ENCODE measurements at places on chromosomes 4 and X.
A peak's percentile ranks its signal among the peaks of the same experiment; 100 is the strongest.

- DNase-seq: no peak
These were observed 28.8 kb downstream of the ATP8A1 start for GRCh38 chr4:42627885-42628646.

- no peak for DNase-seq
These were observed 47.8 kb upstream of the DUSP21 start for GRCh38 chrX:44795945-44796450.

- no peak for DNase-seq
These were observed 47.9 kb upstream of the QRFPR start for GRCh38 chr4:121428721-121429120.

GRCh38 chr4:124713185-124713592 lies 657 bp upstream of the ANKRD50 start:
- peak; percentile 53 for DNase-seq

GRCh38 chr4:94156826-94157225 lies 50.8 kb upstream of the SMARCAD1 start:
- no peak for DNase-seq

- no peak for DNase-seq
These were observed 44.8 kb downstream of the GRIA2 start for GRCh38 chr4:157265281-157265680.

DNA sequence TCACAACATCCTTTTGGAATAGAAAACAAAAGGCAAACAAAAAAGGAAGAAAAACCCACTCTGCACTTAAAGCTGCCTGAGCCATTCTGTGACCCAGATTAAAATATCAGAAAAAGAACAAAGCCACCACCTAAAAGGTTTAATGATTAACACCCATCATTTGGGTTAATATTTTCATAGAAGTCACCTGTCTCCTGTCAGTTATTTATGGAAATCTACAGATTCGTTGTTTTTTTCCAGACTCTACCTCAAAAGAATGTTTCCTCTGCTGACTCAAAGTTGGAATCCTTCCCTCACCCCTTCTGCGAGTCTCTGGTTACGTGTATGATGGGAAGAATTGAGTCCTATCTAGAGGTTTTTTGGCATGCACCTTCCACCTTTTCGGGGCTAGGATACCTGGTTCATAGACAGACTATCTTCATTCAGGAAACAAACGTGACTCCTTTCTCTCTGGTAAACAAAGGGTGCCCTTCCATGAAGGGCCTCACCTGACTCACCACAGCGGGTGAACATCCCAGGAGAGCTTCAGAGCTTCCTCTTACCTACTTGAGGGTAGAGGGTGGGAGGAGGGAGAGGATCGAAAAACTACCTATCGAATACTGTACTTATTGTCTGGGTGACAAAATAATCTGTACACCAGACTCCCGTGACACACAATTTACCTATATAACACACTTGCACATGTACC lies 19.6 kb upstream of the CA5B start:
- DNase-seq: no peak

DNA sequence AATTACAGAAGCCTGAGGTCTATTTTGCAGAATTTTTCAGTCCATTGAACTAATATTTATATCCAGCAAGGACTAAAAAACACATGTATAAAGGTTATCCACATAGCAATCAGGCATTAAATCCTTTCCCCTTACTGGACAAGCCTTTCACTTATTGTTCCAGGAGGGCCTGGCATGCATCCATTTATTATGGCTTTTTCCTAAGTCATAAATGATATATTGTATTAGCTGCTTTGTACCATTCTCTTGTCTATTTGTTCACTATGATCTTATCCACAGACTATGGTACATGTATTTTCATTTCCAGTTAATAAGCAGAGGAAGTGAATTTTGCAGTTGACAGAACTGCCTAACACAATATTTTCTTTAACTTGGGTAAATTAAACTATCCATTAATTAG lies 105.4 kb upstream of the ANK2 start:
- DNase-seq: no peak

DNA sequence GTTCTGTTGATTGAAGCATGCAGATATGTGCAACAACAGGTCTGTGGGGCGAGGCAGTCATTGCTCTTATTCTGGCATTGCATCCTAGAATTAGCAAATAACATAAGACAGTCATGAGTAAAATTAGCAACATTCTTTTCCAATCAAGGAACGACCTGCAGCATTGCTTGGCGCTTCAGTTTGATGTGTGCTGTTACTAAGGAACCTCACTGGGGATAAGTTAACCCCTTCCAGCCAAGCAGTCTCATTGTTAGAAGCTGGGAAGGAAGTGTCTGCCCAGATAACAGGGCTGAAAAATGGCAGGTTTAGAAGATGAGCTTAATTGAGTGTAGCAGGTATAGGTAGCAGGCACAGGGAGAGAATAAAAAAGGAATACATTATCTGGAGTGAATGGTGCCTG lies 55.4 kb downstream of the RBM46 start:
- DNase-seq: no peak

DNA sequence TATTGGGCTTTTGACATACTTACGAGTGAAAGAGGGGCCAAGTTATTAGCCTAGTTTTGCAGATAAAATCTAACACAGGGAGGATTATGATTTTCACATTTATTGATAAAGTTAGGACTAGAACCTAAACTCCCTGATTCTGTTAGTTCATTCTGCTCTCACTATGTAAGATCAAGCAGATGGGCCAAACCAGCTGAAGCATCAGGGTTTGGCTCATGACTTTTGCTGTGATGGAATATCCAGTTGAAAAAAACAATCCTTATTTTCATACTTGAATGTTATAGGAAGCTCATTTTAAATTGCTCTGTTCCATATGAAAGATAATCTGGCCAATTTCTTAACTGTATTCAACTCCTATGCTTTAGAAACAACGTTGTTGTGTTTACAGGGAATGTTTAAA lies 21.2 kb downstream of the SPRY1 start:
- no peak for DNase-seq

DNA sequence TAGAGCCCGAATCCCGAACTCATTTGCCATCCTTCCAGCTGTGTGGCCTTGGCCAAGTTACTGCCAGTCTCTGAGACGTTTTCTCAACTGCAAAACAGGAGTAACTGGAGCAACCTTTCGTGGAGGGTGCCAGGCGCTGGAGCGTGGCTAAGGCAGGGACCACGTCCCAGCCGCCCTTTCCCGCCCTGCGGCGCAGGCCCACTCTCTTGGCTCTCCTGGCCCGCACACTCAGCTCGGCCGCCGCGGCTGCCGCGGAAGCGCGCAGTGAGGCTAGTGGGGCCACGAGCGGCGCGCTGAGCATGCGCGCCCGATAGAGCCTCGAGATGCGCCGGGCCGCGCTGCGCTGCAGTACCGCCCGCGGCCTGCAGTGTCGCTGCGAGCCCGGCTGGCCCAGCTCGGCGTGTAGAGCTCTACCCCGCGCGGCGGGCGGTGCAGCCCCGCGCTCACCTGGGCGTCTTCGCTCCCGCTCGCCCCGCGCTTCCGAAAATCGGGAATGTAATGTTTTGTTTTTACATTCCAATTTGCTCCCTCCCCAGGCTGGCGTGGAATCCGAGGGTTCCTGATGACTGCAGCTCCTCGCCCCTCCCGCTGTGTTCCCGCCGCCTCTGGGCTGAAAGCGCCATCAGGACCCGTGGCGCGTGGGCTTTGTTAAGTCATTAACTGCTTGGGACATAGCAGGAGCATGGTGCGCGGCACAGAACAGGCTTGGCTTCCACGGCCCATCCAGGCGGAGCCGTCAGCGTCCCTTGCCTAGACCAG lies 4.0 kb upstream of the ZNF518B start:
- DNase-seq: peak; percentile 57

- DNase-seq: no peak
These were observed 27.3 kb upstream of the ACSL4 start for GRCh38 chrX:109760209-109760921.

- no peak for DNase-seq
These were observed 43.9 kb downstream of the ZNF280C start for GRCh38 chrX:130224810-130225209.

- DNase-seq: no peak
These were observed 562.9 kb upstream of the MAGEB2 start for GRCh38 chrX:29652484-29652883.

GRCh38 chrX:53580742-53581504 lies 105.6 kb downstream of the HUWE1 start:
- DNase-seq: no peak

GRCh38 chrX:39327255-39327654 lies 526.0 kb downstream of the MID1IP1 start:
- DNase-seq: no peak

GRCh38 chrX:116873671-116874070 lies 410.9 kb upstream of the CT83 start:
- DNase-seq: no peak

DNA sequence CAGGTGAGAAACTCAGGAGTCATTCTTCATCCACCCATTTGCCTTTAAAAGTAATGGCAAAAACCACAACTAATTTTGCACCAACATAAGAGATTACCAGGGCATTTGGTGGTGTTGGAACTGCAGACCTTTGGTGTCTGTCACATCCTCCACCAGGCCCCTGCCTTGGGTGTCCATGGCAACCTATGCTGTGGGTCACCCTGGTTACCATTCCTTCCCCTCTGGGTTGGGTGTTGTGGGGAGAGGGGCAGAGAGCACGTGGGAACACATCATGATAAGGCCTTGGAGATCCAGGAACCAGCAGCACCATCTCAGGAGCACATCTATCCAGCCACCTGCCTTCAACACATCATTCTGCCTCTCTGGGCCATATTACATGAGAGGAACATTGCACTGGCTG lies 77.3 kb downstream of the CHRNA9 start:
- DNase-seq: no peak

- DNase-seq: no peak
These were observed 191.9 kb upstream of the CXCL13 start for GRCh38 chr4:77413766-77414165.

- no peak for DNase-seq
These were observed at the start of gene PLAC8 for GRCh38 chr4:83114576-83114975. Gene PLAC8 (minus strand): TSS chr4:83114729. CDS start chr4:83107921, 6,808 bp downstream.

DNA sequence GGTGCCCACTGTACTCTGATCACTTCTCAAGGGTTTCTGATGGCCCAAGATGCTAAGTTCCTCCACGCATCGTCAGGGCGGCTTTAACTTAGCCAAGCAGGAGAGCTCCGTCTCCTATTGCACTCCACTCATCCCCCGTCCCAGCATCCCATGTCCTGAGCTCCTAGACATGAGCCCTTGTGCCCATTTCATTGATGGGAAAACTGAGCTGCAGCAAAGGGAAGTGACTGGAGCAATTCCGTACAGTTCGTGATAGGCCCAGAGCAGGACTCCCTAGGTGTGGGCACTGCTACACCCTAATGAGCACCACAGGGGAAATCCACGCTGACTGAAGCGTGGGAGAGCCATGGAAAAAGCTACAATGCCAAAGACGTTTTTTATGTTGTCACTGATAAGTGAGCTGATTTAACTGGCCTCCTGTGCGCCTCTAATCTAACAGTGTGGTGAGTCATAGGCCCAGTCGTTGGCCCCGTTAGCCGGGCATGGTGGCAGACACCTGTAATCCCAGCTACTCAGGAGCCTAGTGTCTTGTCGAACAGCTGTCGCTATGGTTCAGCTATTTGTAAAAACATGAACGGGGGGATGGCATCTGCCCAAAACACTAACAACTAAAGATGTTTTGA lies 14.9 kb downstream of the NSDHL start:
- no peak for DNase-seq

- no peak for DNase-seq
These were observed 215.5 kb upstream of the VEGFC start for GRCh38 chr4:177008071-177008835.

GRCh38 chr4:2428496-2429213 lies 9.9 kb downstream of the CFAP99 start:
- DNase-seq: no peak

DNA sequence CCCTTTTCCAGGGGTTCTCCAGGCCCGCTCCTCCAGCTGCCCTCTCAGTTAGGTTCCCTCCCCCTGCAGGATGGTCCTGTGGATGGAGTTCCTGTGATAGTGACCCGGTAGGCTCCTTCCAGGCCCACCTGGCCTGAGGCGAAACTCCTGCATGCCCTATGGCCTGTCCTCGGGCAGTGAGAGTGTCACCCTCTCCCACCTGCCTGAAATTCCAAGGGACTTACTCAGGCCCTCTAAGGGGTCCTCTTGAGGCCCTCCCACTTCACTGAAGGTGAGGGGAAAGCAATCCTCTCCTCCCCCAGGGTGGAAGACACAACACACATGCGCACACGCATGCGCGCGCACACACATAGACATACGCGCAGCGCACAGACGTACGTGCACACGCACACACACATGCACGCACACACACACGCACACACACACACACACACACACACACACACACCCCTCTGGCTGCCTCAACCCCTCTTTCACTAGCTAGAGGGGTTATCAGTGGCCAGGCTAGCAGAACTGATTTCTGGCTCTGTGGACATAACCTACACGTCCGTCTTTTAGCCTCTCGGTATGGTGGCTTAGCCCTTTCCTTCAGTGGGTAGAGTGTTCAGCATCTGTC lies 215.9 kb downstream of the CBR4 start:
- DNase-seq: no peak

- DNase-seq: no peak
These were observed 23.0 kb upstream of the UBA6 start for GRCh38 chr4:67723949-67724348.

- no peak for DNase-seq
These were observed 57.0 kb downstream of the HPGDS start for GRCh38 chr4:94285666-94286065.

Data from mesothelial cell of epicardium (in vitro differentiated cells).